Neuronal stem cell (in vitro differentiated cells): ENCODE measurements at places on chromosomes 6 and 20.

DNA sequence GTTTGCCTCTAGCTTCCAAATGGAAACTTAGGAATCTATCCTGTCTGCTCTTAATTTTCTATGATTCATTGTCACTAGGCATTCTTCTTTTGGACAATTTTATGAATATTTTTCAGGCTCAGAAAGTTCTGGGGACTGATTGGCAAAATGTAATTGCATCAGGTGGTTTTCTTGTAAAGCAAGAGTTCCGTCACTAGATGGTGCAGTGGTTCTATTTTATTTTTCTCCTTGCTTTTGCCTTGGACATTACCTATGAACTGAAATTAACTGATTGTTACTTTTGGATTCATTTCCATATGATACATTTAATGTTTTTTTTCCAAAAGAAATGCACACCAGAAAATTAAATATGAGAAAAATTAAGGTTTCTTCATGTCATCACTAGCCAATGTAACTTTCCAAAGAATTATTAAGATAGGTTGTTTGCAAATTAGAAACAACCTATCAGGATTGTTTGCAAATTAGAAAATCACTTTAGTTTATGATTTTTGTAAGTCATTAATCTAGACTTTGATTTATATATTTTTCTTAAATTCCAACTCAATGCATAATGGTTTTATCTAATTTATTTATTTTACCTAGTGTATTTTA lies 48.0 kb downstream of the TMEM170B start:
- DNase-seq = peak; percentile 43

DNA sequence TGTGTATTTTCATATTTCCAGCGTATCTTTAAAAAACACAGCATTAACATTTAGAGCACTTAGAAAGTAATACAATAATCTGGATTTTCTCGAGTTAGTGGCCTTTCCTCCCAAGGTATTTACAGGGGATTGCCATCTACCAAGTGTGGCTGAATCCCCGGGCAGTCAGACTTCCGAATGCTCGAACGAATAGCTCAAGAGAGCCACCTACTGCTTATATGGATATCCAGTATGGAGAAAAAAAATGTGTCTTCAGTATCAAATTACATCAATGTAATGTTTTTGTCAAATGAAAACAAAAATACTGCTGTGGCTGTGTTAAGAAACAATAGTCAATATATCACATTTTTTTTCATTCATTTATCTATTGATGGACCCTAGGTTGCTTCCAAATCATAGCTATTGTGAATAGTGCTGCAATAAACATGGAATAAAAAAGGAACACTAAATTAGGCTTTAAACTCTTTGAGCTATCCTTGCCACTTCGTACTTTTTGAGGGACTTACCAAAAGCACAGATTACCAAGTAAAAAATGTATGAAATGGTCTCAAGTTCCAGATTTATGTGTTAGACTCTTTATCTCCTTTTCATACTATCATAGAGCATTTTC lies 654.5 kb upstream of the PTCHD4 start:
- peak; percentile 64 for DNase-seq

GRCh38 chr20:51275826-51276225 lies 252.9 kb upstream of the KCNG1 start:
- DNase-seq = no peak

DNA sequence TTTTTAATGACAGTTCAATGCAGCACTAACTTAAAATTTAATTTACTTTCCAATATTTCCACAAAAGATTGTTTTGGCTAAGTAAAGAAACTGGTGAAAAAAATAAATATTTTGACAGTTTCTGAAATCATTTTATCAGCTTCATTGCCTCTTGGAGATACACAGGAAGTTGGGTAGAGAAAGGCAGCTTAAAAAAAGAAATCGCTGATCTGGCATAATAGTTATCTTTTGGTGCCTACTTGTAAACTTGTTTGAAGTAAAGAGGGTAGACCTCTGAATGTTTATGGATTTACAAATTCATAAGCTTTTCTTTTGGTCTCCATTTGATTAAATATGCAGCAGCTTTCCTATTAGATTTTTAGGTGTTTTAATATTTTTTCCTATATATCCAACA lies 103.4 kb downstream of the RTN4IP1 start:
- no peak for DNase-seq

DNA sequence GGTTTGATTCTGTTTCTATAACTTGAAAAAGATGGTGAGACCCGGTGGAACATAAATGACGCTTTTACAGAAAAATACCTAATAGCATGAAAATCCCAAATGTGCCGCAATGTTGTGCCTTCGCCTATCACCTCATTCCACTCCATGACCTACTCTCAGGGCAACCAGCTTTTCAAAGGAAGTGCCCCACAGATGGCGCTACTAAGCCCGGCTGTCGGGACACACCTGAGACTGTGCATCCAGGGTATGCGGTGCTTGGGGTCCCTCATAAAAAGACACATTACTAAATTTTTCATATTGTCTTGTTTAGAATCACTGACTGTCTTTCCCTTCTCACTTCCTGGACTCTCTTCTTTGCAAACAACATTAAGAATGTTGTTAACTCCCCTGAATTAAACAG lies 145.5 kb upstream of the RPS6KA2 start:
- no peak for DNase-seq

DNA sequence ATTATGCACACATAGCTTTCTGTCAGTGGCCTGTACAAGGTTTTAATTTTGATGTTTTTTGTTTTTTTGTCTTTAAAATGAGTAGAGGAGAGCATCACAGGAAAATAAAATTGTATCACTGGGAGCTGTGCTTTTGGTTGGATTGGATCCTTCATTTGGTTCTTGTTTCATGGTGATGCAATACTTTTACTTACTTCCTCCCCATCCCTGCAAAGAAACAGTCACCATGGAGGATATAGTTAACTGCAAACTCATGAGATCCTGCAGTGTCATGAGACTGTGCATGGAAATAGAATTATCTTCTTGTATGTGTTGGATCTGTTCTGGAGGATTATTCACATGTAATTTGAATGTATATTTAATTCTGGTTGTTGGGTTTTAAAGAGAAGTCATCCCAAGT lies 122.3 kb downstream of the JARID2 start:
- DNase-seq = no peak

DNA sequence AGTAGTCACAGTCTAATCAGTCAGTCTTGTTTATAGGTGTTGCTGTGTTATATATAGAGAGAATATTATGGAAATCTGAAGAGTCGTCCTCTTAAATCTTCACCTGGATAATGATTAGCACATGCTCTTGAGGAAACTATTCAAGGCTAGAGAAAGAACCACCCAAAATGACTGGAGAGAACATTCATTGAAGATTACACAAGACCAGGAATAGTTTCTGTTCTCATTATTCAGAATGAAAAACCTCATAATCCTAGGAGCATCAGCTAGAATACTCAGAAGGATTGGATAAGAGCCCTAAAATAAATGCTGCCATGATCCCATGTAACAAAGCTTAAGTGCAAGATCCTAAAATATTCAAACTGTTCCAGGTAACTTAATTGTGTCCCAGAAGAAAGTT lies 278.2 kb upstream of the PREP start:
- DNase-seq = no peak

- DNase-seq = peak; percentile 75
Observed at GRCh38 chr6:142945049-142945445, at the start of gene HIVEP2. Gene HIVEP2, minus strand, starts transcription at chr6:142945176. Its CDS starts 170,438 bp downstream, at chr6:142774738.

- no peak for DNase-seq
Observed at GRCh38 chr6:159512104-159512503, 180.9 kb downstream of the SOD2 start.

DNA sequence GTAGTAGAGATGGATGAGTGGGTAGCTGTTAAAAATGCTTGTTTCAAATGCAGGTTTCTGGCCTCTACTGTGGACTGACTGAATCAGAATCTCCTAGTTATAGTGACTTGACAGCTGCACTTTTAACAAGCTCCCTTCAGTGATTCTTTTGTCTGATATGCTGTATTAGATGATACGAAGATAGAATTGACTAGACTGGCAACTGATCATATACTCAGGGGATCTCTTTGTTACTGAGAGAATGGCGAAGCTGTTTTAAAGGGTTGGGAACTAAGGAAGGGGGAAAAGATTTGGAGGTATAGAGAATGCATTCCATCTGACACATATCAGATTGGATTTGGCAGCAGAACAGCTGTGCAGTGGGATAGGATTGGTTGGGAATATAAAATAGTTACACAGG lies 7.0 kb downstream of the ENPP4 start:
- DNase-seq = no peak

DNA sequence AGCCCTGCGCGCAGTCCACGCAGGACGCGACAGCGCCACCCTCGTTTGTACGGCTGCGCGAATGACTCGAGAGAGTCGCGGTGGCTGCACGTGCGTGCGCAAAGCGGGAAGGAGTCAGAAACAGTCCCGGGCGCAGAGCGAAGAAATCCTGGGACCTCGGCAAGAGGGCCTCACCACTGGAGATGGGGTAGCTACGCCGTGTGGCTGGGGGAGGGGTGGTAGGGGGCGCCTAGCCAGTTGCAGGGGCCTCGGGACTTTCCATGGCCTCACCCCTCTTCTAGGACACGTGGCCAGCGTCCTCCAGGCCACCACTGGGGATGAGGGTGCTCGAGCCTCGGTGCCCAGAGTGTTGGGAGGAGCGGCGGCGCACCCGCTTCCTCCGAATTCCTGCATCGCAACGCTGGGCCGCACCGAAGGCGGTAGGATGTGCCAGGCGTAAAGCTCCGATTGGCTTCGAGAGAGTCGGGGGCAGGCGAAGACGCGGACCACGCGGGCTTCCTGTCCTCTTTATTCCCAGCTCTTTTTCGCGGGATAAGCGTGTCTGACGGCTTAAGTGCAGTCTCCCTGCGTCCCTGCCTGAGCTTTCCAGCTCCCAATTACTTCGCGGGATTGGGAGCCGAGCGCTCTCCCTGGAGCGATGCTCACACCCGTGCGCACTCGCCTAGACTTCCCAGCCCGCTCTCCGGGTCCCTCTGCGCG lies 38.7 kb downstream of the NCR2 start:
- DNase-seq = peak; percentile 56
